Astrocyte of the cerebellum (primary cell): ENCODE measurements at places on chromosomes 12 and 14.

GRCh38 chr12:16955083-16955657, 349.2 kb upstream of the LMO3 start:
- DNase-seq = no peak

DNA sequence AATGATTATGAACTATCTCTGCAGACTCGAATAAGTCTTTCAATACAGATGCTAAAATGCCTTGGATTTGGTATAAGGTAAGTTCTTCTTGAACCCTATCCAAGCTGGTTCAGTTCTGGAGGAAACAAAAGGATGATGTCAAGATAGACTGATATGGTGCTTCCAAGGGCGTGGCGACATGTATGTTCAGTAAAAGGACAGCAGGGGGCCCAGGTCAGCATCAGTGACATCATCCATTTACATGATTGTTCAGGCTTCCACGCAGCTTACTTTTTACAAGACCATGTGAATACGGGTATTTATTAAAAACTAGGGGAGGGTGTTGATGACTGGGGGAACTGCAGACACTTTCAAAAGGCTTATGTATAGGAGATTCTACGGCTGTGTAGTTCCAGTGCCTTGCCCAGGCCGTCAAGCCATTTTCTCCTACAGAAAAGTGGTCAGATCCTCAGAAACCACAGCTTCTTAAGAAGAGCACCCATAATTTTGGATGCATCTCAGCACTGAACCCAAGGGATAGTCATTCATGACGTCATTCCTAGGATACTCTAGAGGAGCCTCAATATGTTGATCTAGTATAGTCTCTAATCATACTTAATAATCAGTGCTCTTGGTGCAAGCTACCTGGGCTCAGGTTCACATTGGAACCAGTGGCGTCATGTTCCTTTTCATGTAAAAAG, 527.7 kb downstream of the FUT8 start:
- DNase-seq = no peak

DNA sequence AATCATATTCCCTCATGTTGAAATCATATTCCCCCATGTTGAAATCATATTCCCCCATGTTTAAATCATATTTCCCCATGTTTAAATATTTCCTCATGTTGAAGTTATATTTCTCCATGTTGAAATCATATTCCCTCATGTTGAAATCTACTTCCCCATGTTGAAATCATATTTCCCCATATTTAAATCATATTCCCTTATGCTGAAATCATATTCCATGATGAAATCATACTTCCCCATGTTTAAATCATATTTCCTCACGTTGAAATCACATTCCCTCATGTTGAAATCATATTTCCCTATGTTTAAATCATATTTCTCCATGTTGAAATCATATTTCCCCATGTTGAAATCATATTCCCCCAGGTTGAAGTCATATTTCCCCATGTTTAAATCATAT, 34.6 kb upstream of the ADGRD1 start:
- no peak for DNase-seq

GRCh38 chr14:26709019-26709418, 111.2 kb upstream of the NOVA1 start:
- peak; percentile 32 for DNase-seq

DNA sequence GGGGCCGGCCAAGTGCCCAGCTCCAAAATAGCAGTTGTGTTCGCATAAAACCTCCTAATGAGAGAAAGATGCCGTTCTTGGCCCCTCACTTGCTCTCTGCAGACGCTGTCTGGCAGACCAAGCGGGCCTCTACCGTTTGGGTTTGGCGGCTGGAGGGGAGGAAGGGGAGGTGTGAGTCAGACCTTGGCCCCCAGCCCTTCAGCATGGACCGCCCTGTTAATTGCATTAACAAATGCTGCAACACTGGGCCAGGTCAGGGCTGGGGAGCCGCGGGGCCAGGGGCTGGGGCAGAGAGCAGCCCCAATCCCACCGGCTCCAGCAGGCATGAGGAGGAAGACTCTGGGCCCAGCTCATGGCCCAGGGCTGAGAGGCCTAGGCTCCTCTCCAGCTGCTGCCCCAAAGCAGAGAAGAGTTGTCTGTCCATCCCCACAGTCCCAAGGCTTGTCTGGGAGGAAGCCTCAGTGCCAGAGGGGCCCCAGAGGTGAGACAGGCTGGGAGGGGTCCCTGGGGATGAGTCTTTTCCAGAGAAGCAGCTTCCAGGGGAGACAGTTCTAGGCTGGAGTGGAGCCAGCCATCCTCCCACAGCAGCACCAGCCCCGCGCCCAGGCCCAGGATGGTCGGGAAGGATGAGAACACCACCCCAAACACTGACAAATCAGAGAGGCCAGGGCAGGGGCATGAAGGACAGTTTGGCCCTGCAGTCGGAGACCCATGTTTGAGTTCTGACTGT, 16.9 kb downstream of the LTBP2 start:
- no peak for DNase-seq

DNA sequence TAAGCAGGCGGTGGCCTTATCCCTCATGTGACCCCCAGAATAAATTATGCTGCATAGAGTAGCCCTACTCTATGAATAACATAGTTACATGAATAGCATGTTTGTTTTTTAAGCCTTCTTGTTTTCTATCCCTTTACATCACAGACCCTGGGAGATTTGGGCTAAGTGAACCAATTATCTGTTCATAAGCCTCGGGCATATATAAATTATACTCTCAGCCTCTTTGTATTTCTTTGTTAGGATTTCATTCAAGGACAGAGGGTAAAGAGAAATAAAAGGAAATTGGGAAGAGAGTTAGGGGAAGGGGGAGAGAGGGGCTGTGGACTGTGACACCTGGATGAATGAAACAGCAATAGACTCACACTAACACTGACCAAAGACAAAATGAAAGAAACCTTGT, 35.3 kb upstream of the RTRAF start:
- DNase-seq = no peak

DNA sequence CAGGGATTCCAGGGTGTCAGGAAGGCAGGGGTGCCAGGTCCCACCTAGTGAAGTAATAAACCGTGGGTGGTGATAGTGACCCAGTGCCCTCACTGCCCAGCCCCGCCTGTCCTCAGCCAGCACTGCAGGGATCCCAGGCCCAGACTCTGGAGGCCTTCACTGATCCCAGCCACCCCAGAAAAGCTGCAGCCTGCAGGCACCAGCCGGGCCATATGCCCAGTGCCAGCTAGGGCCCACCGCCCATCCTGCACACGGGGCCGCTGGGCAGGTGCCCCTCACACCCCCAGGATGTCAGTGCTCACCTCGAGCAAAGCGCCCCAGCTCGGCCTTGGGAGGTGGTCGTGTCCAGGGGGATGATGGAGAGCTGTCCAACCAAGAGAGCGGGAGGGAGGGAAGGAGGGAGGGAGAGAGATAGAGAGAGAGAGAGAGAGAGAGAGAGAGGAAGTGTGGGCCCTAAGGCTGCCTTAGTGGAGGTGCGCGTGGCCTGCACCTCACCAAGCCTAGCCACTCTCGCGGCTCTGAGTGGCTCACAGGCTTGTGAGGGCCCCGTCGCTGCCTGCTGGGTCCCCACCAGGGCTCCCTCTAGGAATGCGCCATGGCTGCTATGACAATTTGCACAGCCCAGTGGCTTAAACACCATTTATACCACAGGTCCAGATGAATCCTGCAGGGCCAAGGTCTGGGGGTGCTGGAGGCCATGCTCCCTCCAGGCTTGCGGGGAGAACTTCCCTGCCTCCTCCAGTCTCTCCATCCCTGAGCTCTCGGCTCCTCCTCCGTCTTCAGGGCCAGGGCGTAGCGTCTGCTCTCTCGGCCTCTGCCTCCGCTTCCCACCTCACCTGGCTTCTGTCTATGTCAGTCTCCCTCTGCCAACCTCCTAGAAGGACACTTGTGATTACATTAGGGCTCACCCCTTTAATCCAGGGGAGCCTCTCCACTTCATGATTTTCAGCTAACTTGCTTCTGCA, 401.0 kb downstream of the TMEM121 start:
- no peak for DNase-seq

GRCh38 chr12:115650026-115650425, 627.5 kb downstream of the MED13L start:
- no peak for DNase-seq

GRCh38 chr14:38883127-38883526, 219.9 kb downstream of the SEC23A start:
- DNase-seq = no peak

DNA sequence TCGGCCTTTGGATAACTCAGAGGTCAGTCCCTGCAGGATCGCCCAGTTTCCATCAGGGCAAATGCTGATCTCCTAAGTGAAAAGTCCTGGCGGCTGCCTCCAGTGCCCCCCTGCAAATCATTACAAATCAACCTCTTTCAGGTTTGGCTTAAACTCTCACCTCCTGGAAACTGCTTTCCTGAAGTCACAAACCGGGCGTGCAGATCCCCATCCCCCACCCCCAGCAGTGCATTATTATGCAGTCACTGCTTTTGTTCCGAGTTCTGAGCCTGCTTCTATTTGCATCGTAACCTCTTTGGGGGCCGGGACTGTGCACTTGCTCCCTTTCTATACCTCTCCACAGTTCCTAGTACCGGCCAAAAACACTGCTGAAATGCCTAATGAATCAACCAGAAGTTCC, at the start of gene USP44:
Gene USP44 (minus strand): TSS at position 172 of the 400 bp plus-strand sequence. CDS start 17,220 bp downstream, outside the sequence.
- DNase-seq = no peak

DNA sequence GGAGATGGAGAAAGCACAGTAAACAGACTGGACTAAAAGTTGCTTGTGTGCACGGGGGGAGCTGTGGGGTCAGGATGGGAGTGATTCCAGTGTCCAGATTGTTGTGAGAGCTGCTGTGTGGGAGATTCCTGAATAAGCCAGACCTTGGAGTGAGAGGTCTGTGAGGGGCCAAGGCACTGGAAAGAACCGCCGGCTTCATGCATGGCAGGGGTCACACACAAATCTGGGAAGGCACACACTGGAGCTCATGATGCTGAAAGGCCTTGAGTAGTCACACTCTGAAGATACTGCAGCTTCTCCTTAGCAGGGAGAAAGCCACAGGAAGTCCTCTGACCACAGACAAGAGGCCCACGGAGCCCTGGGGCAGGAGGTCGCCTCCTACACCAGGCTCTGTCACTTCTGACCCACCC, 23.1 kb downstream of the ADCY6 start:
- no peak for DNase-seq

GRCh38 chr14:29421156-29421728, 506.4 kb downstream of the PRKD1 start:
- DNase-seq = no peak

GRCh38 chr12:113437729-113438100, 15.5 kb downstream of the SDSL start:
- DNase-seq = no peak

GRCh38 chr12:87142342-87142741, 886.2 kb upstream of the MGAT4C start:
- peak; percentile 70 for DNase-seq

DNA sequence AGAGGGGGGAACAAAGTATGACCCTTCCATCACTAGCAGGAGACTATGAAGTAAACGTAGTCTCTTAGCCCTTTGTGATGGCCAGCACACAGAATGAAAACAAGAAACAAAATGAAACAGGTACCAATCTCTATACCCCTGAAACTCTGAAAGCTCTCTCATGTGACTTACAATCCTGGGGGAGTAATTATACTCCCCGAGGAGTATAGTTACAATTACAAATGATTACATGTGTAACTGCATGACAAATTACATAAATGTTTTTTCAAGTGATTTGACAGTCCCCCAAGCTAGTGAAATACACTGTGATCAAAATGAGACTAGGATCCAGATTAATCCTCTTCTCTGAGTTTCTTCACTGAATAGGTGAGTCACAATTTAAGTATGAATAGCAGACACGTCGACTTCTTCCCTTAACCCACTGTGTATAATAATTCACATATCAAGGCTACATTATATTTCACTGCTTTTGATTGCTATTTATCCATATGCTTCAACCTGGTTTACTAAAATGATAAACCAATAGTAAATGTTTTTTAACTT, 74.0 kb downstream of the SPTSSA start:
- no peak for DNase-seq

DNA sequence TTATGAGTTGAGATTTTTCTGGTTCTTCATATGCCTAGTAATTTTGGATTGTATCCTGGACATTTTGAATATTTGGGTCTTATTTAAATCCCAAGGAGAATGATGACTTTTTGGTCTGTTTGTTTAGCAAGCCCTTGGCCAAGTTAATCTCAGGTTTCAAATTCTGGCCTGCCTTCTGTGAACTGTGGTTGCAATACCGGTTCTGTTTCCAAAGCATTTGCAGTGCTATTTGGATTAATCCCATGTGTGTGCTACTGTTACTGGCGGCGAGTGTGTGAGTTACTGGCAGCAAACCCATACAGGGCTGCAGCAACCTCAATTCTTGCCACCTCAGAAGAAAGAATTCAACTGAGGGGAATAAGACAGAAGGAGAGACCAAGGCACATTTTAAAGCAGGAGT, 51.1 kb downstream of the TMEM260 start:
- DNase-seq = peak; percentile 50

- no peak for DNase-seq
These were observed 58.0 kb upstream of the PSMA6 start for GRCh38 chr14:35234012-35234805.

GRCh38 chr12:91382081-91382543, 199.5 kb upstream of the DCN start:
- peak; percentile 66 for DNase-seq

GRCh38 chr14:61950340-61950739, 188.1 kb downstream of the SNAPC1 start:
- DNase-seq = no peak

GRCh38 chr12:94671917-94672316, 21.6 kb upstream of the TMCC3 start:
- DNase-seq = no peak

- peak; percentile 49 for DNase-seq
These were observed 165.5 kb upstream of the PLXNC1 start for GRCh38 chr12:93982771-93983315.

DNA sequence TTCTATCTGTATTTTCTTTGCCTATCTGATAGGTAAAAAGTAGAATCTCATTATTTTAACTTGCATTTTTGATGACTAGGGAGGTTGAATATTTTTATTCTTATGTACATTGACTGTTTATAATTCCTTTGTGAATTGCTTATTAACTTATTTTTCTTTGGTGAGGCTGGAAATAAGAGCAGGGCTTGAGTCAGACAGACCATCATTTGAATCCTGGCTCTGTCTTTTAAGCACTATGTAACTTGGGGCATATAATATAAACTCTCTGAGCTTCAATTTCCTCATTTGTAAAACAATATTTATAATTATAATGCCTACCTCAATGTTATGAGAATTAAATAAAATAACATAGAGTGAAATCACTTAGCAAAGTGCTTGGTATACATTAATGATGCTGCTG, 108.9 kb downstream of the MSRB3 start:
- DNase-seq = no peak

GRCh38 chr12:105036937-105037649, 47.2 kb downstream of the ALDH1L2 start:
- no peak for DNase-seq

DNA sequence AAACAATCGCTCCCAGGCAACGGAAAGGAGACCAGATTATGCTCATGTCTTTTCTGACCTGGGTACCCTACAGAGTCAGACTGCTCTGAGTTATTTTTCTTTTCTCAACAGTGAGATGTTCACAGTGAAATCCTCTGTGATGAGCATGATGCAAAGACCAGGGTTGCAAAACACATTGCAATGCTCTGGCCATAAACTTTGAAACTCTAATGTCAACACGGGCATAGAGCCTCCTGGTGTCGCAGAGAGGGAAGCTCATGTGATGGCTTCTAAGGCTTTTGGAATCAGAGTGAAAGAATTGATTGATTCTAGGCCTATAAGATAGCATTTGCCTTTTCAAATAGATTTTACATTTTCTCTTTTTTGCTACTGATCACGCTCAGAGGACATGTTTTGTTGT, 193.4 kb downstream of the RASSF9 start:
- no peak for DNase-seq

GRCh38 chr14:30159374-30159773, 231.7 kb upstream of the PRKD1 start:
- DNase-seq = no peak
